HCT116 (cell line): ENCODE measurements at places on chromosomes 16 and 17. TPM values are rescaled to one million over a fixed set of nuclear protein-coding genes. Genes with fewer than 3 reads are reported as not detected.
A peak's percentile ranks its signal among the peaks of the same experiment; 100 is the strongest.

DNA sequence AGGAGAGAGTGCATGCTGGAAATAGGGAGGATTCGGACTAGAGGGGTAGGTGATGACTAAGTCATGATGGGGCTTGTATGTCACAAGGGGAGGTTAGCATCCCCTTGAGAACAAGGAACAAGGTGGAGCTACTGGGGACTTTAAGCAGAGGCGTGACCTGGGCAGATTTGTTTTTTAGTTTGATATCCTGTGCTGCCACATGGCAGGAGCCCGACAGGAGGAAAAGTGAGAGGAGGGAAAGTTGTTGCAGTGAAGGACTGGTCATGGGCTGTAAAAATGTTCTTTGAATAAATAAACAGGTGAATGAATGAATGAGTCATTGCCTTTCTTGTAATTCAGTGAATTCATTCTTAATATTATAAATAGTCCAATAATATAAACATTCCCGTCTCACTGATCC lies 365.1 kb upstream of the CDH5 start:
- no peak for DNase-seq

DNA sequence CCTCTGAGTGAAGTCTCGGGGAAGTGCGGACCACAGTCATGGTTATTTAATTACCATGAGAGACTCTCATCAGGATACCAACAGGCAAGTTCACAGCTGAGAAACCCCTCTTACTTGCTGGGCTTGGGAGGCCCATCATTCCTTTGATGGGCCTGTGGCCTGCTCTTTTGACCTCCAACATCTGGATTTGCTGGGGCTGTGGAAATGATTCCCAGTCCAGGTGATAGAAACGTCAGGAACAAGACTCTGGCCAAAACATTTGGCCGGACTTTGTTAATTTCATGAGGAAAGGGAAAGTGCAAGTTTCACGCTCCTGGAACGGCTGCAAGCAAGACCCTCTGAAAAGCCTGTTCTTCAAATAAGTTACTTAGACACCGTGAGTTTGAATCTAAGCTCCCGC lies 42.5 kb downstream of the TMEM114 start:
- no peak for DNase-seq

- DNase-seq = no peak
These were observed 380.3 kb upstream of the MAF start for GRCh38 chr16:79980650-79981521.

Gene TP53TG3B
- not detected for total RNA-seq

Gene SMPD3
- 0.89 TPM for total RNA-seq

Gene TPSD1
- total RNA-seq = not detected

- DNase-seq = no peak
These were observed 14.0 kb downstream of the TSNAXIP1 start for GRCh38 chr16:67820608-67821259.

Gene AANAT
- total RNA-seq = not detected

- DNase-seq = no peak
These were observed 169.8 kb downstream of the LAT start for GRCh38 chr16:29154676-29155121.

- no peak for DNase-seq
These were observed 329.4 kb upstream of the CDH5 start for GRCh38 chr16:66036793-66037715.

DNA sequence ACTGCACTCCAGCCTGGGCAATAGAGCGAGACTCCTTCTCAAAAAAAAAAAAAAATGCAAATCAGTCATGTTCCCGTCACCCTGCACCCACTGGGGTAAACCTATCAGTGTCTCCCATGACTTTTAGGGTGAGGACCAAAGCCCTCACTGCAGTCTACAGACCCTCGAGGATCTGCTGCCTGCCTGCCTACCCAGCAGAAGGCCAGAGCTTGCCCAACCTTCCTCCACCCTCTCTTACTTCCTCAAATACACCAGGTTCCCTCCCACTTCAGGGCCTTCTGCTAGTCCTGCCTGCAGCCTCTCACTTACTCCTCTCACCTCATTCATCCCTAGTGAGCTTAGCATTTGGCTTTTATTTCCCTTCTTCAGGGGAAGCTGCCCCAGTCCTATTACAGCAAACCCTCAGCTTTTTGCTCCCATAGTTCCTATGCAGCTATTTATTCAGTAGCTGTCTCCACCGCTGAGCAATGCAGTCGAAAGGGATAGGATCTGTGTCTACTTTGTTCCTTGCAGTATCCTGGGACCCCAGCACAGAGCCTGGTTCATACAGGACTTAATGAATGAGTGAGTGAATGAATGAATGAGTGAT lies 17.8 kb upstream of the TOB1 start:
- DNase-seq = no peak

Gene CALB2
- 5.5 TPM for total RNA-seq

DNA sequence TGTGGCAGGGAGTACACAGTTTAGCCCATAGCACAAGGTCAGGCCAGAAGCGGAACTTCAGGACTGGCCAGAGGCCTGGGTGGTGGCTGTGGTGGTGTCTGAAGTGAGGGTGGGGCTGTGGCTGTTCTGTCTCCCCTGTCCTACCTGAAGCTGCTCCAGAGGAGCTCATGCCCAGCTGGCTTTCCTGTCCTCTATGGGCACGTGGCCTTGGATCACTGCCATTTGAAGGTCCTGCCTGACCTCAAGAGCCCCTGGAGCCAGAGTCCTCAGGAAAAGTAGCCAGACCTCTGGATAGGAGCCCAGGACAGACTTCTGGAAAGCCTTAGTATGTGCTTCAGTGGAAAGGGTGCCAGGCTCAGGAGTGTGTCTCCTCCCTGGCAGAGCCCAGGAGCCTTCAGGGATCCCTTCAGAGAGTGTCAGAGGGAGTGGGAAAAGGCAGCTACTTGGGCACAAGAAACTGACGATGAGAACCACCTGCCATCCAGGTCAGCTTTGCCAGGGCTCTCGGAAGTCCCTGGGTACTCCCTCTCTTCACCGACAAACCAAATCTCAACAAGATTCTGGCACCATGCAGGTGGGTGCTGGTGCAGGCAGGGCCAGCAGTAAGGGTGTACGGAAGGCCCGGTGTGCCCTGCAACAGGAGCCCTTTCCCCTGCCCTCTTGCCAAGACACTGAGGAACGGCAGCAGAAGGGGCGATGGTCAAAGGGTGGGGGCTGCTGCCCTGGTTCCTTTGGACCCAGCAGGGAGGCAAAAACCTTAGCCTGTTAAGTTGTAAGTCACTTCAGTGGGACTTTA lies 153.7 kb downstream of the NTN1 start:
- no peak for DNase-seq

DNA sequence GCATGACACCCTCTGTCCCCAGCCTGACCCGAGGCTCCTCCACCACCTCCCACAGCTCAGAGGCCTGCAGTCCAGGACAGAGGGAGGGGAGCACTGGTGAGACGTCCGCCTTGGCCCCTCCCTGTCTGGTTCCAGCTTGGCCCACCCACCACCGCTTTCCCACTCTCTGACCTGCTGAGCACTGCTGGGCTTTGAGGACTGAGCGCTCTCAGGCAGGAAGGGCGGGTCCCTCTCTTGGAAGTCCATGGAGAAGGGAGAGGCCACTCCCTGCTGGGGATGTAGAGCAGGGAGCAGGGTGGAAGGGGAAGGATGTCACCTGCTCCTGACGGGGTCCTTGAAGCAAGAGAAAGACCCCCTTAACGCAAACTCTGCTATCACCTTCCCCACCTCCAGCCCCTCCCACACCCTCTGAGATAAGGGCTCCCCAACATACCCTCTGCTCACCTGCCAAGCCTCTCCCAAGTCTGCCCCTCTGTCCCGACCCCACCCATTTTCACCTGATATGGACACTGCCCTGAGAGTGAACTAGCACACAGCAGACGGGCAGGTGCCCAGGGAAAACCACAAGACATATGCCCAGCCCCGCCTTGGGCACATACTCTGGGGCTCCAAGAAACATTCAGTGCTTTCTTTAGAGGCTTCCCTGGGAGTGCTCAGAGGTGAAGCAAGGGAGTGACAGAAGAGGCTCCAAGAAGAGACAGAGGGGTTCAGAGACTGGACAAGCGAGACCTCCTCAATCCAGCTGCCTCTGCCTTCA lies 1.4 kb downstream of the OSBPL7 start:
- no peak for DNase-seq

DNA sequence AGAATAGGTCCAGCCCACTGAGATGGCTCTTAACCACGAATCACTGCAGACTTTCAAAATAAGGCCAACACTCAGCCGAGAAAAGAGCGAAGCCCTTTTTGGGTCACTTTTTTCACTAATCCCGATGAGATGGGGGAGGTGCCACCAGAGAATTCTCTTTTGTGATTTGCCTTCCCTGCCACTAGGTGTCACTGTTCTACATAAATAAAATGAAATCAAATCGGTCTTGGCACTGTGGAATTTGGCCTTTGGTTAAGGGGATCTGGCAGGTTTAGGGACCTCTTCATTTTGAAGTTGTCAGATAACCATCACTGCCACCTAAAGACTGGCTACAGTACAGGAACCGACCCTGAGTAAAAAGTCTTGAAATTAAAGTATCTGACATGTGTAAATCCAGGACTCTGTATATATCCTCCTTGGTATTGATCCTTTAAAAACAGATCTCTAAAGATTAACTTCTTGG lies 147.0 kb downstream of the HS3ST4 start:
- DNase-seq = peak; percentile 27

DNA sequence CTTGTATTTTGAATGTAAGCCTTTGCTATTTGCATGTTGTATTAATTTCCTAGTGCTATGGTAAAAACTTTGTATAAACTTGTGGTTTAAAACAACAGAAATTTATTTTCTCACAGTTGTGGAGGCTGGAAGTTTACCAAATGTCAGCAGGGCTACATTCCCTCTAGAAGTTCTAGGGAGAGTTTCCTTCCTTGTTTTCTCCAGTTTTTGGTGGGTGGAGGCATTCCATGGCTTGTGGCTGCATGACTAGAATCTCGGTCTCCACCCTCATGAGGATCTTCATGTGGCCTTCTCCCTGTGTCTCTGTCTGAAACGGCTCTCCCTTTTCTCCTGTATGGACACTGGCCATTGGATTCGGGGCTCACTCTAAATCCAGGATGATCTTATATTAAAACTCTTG lies 482.2 kb upstream of the GOT2 start:
- no peak for DNase-seq

Gene TBC1D3C
- 0.22 TPM for total RNA-seq

Gene MED31
- total RNA-seq = 20.3 TPM

GRCh38 chr16:20901436-20902112 lies 1.0 kb downstream of the LYRM1 start:
- no peak for DNase-seq

DNA sequence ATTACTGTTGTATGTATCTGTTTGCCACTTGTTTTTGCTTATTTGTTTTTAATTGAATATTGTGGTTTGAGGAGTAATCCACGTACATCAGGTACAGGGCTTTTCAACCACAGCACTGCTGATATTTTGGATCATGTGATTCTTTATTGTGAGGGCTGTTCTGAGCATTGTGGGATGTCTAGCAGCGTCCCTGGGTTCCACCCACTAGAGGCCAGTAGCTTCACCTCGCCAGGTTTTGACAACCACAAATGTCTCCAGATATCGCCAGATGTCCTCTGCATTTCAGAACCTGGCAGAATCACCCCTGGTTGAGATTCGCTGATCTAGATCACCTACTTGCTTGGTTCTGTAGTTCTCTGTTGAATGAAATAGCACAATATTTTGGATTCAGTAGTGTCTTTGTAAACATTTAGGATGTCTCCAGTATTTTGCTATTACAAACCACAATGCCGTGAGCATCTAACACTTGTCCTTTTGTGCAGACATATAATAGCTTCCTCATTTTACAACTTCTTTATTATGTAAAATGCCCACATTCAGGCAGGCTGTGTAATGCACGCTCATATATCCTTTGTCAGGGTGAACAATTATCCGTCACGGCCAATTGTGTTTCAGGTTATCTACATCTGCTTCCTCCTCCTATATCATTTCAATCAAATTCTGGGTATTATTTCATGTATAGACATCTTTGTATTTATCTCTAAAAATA lies 380.3 kb downstream of the SNX29 start:
- no peak for DNase-seq

- no peak for DNase-seq
These were observed 16.6 kb downstream of the TUBD1 start for GRCh38 chr17:59876107-59876506.

- DNase-seq = no peak
These were observed 167.1 kb downstream of the KCNJ2 start for GRCh38 chr17:70336411-70336810.

- no peak for DNase-seq
These were observed 73.7 kb downstream of the MAP2K4 start for GRCh38 chr17:12094336-12094735.

Gene C1QTNF1
- 4.0 TPM for total RNA-seq

Gene TEX19
- 2.1 TPM for total RNA-seq

Gene SMIM36
- 0.37 TPM for total RNA-seq

Gene CCDC40
- 10.3 TPM for total RNA-seq

DNA sequence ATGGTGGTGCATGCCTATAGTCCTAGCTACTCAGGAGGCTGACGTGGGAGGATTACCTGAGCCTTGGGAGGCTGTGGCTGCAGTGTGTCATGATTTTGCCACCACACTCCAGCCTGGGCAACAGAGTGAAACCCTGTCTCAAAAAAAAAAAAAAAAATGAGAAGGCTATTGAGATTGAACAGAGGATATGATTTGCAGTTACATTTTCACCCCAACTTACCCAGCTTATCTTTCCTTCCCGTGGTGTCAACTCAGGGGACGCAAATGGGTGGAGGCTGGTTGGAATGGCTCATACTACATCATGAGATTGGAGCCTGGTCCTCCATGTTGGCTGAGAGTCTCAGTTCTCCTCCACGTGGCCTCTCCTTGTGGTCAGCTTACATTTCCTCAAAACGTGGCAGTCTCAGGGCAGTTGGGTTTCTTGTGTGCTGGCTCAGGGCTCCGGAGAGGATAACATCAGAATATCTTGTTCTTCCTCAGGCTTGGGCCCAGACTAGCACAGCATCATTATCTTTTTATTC lies 17.2 kb upstream of the NSMCE1 start:
- DNase-seq = no peak

- DNase-seq = no peak
These were observed 25.2 kb downstream of the MIS12 start for GRCh38 chr17:5511401-5512225.

Gene KCNG4
- not detected for total RNA-seq

Gene SGSH
- 34.4 TPM for total RNA-seq

- DNase-seq = no peak
These were observed 9.7 kb upstream of the ARHGAP17 start for GRCh38 chr16:25024900-25025299.

GRCh38 chr17:4899341-4900230 lies at the start of gene C17orf107:
C17orf107 (plus strand) TSS chr17:4899536; CDS start chr17:4899763, 227 bp downstream.
- no peak for DNase-seq

GRCh38 chr17:55814377-55814776 lies 63.5 kb downstream of the PCTP start:
- no peak for DNase-seq

DNA sequence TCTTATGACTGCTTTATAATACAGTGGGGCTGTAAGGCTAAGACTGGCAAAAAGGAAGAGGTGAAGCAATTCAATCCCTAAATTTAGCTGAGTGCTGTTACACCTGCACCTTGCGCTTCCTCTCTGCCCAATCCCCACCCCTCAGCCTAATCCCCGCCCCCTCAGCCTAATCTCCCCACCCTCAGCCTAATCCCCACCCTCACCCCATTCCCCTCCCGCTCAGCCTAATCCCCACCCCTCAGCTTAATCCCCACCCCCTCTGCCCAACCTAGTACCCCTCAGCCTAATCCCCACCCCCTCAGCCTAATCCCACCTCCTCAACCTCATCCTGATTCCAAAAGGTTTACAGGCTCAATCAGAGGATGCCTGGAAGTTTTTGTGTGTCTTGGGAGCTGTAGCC lies 155.5 kb downstream of the PMP22 start:
- DNase-seq = no peak

- no peak for DNase-seq
These were observed 22.1 kb downstream of the ZFHX3 start for GRCh38 chr16:73025856-73026210.

Gene TMC7
- 5.2 TPM for total RNA-seq
